ENCODE measurements at places on chromosomes 4 and X.
A peak's percentile ranks its signal among the peaks of the same experiment; 100 is the strongest.

DNA sequence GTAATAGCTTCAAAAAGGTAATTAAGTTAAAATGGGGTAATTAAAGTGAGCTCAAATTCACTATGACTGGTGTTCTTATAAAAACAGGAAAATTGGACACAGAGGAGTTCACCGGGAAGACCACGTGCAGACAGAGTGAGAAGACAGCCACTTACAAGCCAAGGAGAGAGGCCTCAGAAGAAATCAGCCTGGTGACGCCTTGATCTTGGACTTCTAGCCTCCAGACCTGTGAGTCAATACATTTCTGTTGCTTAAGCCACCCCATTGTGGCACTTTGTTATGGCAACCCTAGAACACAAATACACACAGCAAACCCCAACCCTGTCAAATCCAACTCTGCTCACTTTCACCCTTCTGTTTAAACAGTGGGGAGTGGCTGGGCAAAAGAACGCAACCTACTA, 4.1 kb upstream of the CD38 start:
- H3K4me1 ChIP-seq = peaks cover 11% of the 10 kb centered on the region
- H3K36me3 ChIP-seq = no peaks in the 10 kb centered on the region
- H3K27ac ChIP-seq = no peak overlapping the region
- no peak overlapping the region for H3K4me3 ChIP-seq
- H3K27me3 ChIP-seq = no peaks in the 10 kb centered on the region

GRCh38 chr4:146183209-146183608, 7.7 kb downstream of the LSM6 start:
- H3K27ac ChIP-seq = no peak overlapping the region
- no peak overlapping the region for H3K4me3 ChIP-seq
- H3K4me1 ChIP-seq = peaks cover 35% of the 10 kb centered on the region
- peaks cover 33% of the 10 kb centered on the region for H3K36me3 ChIP-seq
- DNase-seq = no peak

DNA sequence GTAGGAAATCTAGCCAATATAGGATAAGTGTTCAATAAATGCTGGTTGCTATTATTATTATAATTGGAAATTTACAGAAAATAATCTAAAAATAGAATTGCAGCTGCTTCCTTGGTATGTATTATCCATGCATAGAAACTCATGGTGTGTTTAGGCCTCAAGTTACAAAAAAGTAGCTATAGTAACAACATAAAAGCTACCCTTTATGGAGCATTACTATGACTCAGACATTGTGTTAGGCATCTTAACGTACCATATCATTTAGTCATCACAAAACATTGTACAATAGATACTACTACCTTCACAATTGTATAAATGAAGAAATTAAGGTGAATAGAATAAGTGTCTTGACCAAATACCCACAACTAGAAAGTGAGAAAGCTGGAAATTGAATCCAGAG, 126.9 kb upstream of the NRK start:
- no peaks in the 10 kb centered on the region for H3K4me1 ChIP-seq
- DNase-seq = no peak
- H3K36me3 ChIP-seq = no peaks in the 10 kb centered on the region
- H3K27me3 ChIP-seq = no peaks in the 10 kb centered on the region
- H3K4me3 ChIP-seq = no peak overlapping the region

DNA sequence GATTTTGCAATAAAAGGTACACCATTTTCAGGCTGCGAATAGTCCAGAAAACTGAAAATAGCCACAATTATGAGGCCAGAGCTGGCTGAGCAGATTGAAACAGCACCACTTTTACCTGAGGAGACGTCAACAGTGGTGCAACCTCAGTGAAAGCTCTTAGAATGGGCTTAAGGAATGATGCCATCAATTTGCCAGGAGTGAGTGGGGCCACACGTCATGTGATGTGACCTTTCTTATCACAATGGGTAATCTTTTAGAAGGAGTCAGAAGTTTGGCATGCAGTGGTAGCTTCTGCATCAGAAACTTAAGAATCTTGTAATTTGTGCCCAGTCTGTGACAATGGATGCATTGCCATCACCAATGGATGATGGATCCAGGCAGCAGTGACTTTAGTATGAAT, 27.6 kb downstream of the ZNF81 start:
- no peak overlapping the region for H3K27ac ChIP-seq
- H3K4me3 ChIP-seq = no peak overlapping the region
- H3K4me1 ChIP-seq = no peaks in the 10 kb centered on the region
- no peaks in the 10 kb centered on the region for H3K36me3 ChIP-seq

GRCh38 chr4:120821029-120821428, 101.5 kb downstream of the PRDM5 start:
- H3K4me3 ChIP-seq = no peak overlapping the region
- H3K36me3 ChIP-seq = no peaks in the 10 kb centered on the region
- no peak for DNase-seq
- H3K4me1 ChIP-seq = no peaks in the 10 kb centered on the region
- no peak overlapping the region for H3K27ac ChIP-seq

DNA sequence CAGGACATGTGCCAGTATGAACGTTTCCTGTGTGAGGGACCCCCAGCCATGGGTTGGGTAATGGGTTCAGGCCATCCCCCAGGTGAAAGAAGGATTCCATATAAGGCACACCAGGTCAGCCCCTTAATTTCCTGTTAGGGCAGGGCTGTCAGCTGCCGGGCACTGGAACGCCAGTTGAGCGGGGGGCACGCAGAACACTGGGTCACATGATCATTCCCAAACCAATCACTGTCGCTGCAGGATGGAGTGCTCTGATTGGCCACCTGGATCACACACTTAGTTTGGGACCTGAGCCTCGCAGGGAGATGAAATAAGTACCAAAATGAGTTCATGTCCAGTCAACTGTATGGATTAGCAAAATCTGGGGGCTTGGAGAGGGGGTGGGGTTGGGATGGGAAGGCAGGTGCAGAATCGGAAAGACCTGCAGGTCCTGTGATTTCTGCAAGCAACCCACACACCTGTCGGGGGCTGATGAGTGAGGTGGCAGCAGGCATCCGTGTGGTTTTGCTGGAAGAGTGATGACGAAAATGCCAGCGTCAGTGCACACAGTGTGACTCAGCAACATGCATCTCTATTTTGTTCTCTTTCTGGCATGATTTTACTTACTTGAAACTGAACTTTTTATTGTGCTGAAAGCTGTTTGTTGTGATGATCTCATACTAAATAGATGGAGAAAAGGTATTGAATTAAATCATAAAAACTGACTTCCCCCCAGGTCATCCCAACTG, 32.2 kb downstream of the RNF212 start:
- H3K27ac ChIP-seq = no peak overlapping the region
- H3K4me1 ChIP-seq = peaks cover 18% of the 10 kb centered on the region
- no peaks in the 10 kb centered on the region for H3K27me3 ChIP-seq

GRCh38 chr4:113086172-113086695, 36.8 kb downstream of the ANK2 start:
- no peak for DNase-seq
- no peak overlapping the region for H3K27ac ChIP-seq
- no peaks in the 10 kb centered on the region for H3K36me3 ChIP-seq
- no peaks in the 10 kb centered on the region for H3K4me1 ChIP-seq
- no peak overlapping the region for H3K4me3 ChIP-seq

DNA sequence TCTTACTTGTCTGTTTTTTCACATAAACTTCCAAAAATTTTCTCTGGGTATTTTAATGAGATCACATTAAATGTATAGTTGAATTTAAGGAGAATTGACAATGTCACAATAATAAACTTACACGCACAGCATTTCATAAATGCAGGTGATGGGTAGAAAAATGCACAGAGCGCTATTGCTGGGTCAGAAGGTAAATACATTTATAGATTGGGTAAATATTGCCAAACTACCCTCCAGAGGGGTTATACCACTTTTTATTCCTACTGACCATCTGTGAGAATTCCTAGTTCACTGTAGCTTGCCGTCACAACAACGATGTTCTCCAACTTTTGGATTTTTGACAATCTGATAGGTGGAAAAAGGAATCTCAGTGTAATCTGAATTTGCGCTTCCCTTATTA, 34.6 kb downstream of the ANXA5 start:
- no peaks in the 10 kb centered on the region for H3K27me3 ChIP-seq
- no peak overlapping the region for H3K4me3 ChIP-seq
- no peak for DNase-seq
- H3K4me1 ChIP-seq = no peaks in the 10 kb centered on the region
- H3K36me3 ChIP-seq = no peaks in the 10 kb centered on the region

- H3K4me3 ChIP-seq = no peak overlapping the region
- H3K27ac ChIP-seq = no peak overlapping the region
- no peaks in the 10 kb centered on the region for H3K36me3 ChIP-seq
- H3K4me1 ChIP-seq = no peaks in the 10 kb centered on the region
Observed at GRCh38 chrX:1493877-1494510, 41.3 kb upstream of the ASMTL start.

GRCh38 chrX:49199906-49200771, at the start of gene SYP:
Gene SYP (minus strand): TSS chrX:49200193. CDS start chrX:49200186, 7 bp downstream.
- peaks cover 8% of the 10 kb centered on the region for H3K4me1 ChIP-seq
- no peaks in the 10 kb centered on the region for H3K27me3 ChIP-seq
- DNase-seq = no peak
- H3K36me3 ChIP-seq = no peaks in the 10 kb centered on the region

- no peak overlapping the region for H3K4me3 ChIP-seq
- DNase-seq = no peak
- no peaks in the 10 kb centered on the region for H3K4me1 ChIP-seq
- no peaks in the 10 kb centered on the region for H3K27me3 ChIP-seq
- no peak overlapping the region for H3K27ac ChIP-seq
Observed at GRCh38 chrX:131308980-131309379, 19.9 kb upstream of the IGSF1 start.

DNA sequence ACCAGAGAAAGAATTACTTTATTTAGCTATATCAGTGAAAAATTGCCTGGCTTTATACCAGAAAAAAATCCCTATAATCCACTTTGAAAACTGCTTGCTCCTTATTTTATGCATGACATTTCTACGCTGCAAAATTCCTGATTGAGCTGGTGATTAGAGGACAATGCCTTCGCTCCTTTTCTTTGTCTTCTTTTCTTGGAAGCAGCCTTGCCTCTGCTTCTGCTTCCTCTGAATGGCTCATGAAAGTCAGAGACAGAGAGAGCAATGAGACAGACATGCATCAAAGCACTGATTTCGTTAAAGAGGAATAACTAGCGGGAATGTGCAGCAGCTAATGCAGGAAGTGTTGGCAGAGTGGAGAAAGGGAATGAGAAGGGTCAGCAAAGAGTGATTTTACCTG, 294.3 kb upstream of the IGFBP7 start:
- H3K27me3 ChIP-seq = no peaks in the 10 kb centered on the region
- no peak overlapping the region for H3K27ac ChIP-seq

- H3K27ac ChIP-seq = no peak overlapping the region
- no peaks in the 10 kb centered on the region for H3K36me3 ChIP-seq
- H3K4me1 ChIP-seq = no peaks in the 10 kb centered on the region
- H3K4me3 ChIP-seq = no peak overlapping the region
Observed at GRCh38 chr4:164571593-164572390, 182.1 kb upstream of the SMIM31 start.

DNA sequence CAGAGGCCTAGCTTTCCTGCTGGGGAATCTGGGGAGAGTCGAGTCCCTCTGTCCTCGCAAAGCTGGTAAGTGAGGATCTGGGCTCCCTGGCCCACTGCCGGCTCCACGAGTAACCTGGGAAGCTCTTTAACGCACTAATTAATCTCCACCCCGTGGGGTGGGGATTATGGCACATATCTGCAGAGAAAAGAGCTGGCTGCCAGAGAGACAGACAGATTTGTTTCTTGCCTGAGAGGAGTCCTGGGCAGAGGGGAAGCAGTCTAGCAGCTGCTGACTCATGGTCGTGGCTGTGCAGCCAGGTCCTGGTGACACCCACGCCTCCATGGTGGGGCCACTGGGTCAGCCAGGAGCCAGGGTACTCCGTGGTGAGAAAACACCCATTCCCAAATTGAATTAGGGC, 14.0 kb downstream of the SORCS2 start:
- H3K36me3 ChIP-seq = no peaks in the 10 kb centered on the region
- no peak for DNase-seq
- H3K4me1 ChIP-seq = peaks cover 54% of the 10 kb centered on the region
- H3K27ac ChIP-seq = peak overlapping the region; percentile 86
- no peaks in the 10 kb centered on the region for H3K27me3 ChIP-seq
- H3K4me3 ChIP-seq = no peak overlapping the region

- H3K27ac ChIP-seq = no peak overlapping the region
- H3K4me3 ChIP-seq = no peak overlapping the region
- peaks cover 45% of the 10 kb centered on the region for H3K36me3 ChIP-seq
- H3K27me3 ChIP-seq = no peaks in the 10 kb centered on the region
- no peak for DNase-seq
Observed at GRCh38 chr4:55445921-55446577, 50.3 kb downstream of the TMEM165 start.

DNA sequence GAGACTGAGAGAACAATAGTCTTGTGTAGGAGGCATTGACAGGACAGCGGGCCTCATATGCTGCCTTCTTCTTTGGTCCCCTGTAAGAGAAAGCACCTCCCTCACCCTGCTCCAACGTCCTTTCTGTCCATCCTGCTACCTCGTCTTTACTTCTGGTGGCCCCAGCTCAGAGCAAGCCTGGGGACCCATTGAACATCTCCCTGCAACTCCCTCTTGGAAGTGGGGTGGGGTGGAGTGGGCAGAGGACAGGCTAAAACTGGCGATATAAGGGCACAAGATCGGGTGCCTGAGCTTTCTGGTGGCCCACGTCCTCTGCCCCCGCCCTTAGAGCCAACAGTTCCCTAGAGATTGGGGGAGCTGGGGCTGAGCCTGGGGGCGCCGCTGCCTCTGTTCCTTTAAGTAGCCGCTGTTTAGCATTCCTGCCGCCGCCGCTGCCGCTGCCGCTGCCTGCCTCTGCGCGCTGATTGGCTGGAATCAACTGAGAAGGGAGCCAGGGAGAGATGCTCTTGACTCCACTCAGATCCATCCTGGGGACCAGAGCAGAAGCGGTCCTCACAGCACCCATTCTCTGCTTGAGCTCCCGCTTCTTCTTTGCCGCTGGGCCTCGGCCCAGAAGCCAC, at the start of gene DLG3:
TSS of gene DLG3 (plus strand) at position 510 of the 620 bp plus-strand sequence. CDS start 367 bp downstream, outside the sequence.
- no peaks in the 10 kb centered on the region for H3K4me1 ChIP-seq
- H3K4me3 ChIP-seq = peak within 1 kb of the TSS; percentile 40
- H3K27me3 ChIP-seq = no peaks in the 10 kb centered on the region
- H3K27ac ChIP-seq = no peak within 1 kb of the TSS
- no peaks in the 10 kb centered on the region for H3K36me3 ChIP-seq
- DNase-seq = no peak

GRCh38 chrX:68761086-68761485, 67.7 kb upstream of the EFNB1 start:
- DNase-seq = peak; percentile 16
- no peaks in the 10 kb centered on the region for H3K27me3 ChIP-seq
- H3K36me3 ChIP-seq = no peaks in the 10 kb centered on the region
- H3K27ac ChIP-seq = no peak overlapping the region

GRCh38 chr4:90727938-90728337, 600.7 kb downstream of the CCSER1 start:
- H3K27me3 ChIP-seq = no peaks in the 10 kb centered on the region
- no peaks in the 10 kb centered on the region for H3K4me1 ChIP-seq
- H3K4me3 ChIP-seq = no peak overlapping the region
- no peak for DNase-seq
- no peaks in the 10 kb centered on the region for H3K36me3 ChIP-seq

- no peak for DNase-seq
- no peaks in the 10 kb centered on the region for H3K27me3 ChIP-seq
- no peaks in the 10 kb centered on the region for H3K36me3 ChIP-seq
- H3K4me3 ChIP-seq = no peak overlapping the region
- H3K27ac ChIP-seq = no peak overlapping the region
Observed at GRCh38 chr4:89277412-89277811, 30.2 kb downstream of the GPRIN3 start.
